ENCODE measurements at places on chromosomes 6 and 20.

GRCh38 chr6:26555505-26556262, 17.5 kb downstream of the HMGN4 start:
- no peak for DNase-seq

DNA sequence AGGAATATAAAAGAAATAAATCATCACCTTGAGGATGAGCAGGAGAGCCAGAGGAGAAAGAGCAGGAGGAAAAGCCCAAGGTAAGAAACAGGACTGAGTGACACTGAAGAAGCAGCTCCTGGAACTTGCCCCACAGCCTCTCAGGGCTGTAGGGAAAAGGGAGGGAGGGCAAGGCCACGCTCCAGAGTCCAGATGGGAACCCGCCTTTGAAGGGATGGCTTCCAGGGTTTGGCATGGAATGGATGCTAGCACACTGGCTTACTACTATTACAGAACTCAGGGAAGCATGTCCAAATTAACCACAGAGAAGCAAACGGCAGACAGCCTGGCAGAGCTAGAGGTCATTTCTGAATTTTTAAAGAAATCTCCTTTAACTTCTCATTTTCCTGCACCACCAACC, 26.8 kb downstream of the RALGAPA2 start:
- no peak for DNase-seq

DNA sequence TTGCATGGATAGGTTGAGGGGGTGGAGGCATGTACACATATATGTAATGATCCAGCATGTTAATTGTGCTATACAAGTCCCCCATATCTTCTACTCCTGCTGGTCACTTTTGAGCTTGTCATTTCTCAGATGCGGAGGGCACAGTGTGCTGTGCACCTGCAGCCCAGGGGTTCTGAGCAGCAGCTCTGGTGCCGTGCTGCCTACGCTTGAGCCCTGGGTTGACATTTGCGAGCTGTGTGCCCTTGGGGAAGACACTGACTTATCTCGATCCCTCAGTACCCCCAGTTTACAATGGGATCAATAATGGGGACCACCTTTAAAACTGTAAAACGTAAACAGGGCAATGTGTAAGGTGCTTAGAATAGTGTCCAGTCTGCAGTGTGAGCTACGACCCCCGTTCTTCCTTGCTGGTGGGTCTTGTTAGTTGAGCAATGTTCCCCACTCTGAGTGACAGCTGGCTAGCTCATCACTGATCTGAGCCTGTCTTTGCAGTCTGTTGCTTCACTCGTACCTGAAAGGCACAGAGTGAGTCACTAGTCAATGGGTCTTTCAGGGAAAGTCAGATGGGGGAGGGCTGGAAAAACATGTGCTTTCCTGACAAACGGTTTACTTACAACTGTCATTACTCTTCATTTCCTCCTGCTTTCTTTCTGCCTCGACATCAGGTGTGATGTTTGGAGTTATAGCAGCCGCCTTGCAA, 91.7 kb downstream of the SLC2A10 start:
- no peak for DNase-seq

GRCh38 chr6:108622641-108623298, 62.1 kb downstream of the FOXO3 start:
- DNase-seq, result peak; percentile 63

GRCh38 chr6:113004054-113004453, 656.9 kb downstream of the RFPL4B start:
- no peak for DNase-seq

GRCh38 chr6:106318851-106319250, 6.7 kb downstream of the ATG5 start:
- no peak for DNase-seq

- no peak for DNase-seq
Measured at GRCh38 chr6:41255110-41255509, 27.0 kb downstream of the TREML4 start.

- peak; percentile 35 for DNase-seq
Measured at GRCh38 chr6:11393713-11394627, 143.6 kb upstream of the TMEM170B start.

DNA sequence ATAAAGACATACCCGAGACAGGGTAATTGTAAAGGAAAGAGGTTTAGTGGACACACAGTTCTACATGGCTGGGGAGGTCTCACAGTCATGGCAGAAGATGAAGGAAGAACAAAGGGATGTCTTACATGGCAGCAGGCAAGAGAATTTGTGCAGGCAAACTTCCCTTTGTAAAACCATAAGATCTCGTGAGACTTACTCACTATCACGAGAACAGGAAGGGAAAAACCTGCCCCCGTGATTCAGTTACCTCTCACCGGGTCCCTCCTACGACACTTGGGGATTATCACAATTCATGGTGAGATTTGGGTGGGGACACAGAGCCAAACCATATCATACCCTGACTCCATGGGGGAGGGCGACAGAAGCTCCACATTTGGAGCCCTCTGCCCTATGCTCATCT, 7.4 kb upstream of the VAPB start:
- DNase-seq, result no peak

DNA sequence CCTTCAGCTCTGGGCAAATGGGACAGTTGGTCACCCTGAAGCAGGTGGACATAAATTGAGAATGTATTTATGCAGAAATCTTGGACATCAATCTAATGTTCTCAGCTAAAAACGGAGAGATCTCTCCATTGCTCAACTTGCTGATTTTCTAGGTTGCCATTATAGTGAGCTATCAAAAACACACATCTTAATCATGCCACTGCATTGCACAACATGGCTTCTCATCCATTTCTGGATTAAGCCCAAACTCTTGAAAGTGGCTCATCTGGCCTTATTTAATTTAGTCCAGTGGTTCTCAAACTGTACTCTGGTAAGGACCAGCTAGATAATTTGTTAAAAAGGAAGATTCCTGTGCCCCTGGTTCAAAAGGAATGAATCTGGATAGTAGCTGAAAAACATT, 324.9 kb upstream of the CITED2 start:
- peak; percentile 47 for DNase-seq

DNA sequence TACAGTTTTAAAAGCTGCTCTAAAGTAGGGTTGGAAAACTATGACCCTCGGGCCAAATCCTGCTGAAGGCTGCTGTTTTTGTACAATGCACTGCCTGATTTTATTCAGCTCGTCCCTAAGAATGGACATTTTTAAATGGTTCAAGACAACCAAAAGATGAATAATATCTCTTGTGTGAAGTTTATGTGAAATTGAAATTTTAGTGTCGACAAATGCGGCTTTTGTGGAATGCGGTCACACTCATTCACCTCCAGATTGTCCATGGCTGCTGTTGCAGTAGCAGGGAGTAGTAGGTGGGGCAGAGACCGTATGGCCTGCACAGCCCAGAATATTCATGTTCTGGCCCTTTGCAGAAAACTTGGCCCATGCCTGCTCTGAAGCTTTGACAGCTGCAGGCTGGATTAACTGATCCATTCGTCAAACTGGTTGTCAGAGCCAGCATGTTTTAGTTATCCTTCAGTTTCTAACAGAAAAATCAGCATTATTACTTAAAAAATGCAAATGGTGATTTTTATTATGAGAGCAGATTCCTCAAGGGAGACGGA, 91.6 kb downstream of the PSMG4 start:
- DNase-seq, result no peak

DNA sequence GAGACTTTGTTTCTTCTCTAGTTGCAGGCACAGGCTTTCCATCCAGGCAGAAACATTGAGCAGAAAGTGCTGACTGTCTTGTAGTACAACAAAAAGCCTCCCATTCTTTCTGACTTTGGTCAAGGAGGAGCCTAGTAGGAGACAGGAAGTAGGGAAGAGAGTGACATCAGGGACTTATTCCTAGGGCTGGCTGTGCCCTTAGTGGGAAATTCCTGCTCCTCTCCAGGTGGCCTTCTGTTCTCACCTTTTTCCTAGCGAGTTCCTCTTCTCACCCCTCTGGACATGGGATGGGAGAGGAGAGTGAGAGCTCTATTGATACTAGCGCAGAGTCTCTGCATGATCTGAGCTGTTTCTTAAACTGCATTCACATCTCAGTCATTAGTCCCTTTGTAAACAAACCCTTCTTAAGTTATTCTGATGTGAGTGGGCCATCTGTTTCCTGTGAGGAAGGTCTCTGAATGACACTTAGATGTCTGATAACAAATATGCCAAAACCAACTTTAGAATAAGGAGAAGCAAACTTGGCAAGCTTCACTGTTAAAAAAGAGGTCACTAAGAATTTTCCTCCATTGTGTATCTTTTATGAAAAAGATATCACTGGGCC, 455.0 kb downstream of the GJA1 start:
- no peak for DNase-seq

- DNase-seq, result no peak
Measured at GRCh38 chr20:14260367-14260766, 77.0 kb downstream of the FLRT3 start.

All from hematopoietic multipotent progenitor cell treated with erythropoietin and hydrocortisone succinate and interleukin-3 and kit ligand, for 6 days (in vitro differentiated cells).